ENCODE measurements at places on chromosomes 12 and 14.

GRCh38 chr14:63012171-63012570, 33.1 kb downstream of the KCNH5 start:
- DNase-seq = no peak

DNA sequence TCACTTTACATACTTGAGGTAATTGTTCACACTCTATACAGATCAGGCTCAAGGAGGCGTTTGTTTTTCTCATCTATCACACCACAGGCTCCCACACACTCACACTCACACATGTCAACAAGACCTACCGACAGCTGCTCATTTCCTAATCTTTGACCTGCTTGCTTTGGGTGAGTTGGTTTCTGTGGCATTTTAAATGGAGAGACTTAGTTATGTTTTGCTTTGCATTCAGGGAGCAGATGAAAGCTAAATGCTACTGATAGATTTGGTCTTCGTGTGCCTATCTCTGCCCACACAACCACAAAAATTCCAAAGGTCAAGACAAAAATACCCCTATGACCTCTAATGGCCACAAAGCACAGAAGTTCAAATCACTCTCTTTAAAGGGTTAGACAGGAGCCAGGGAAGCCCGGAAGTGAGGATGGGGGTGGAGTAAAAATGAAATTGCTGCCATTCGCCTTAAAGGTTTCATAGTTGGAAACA, 203.5 kb upstream of the G2E3 start:
- DNase-seq = no peak

GRCh38 chr12:119204671-119205285, 26.0 kb downstream of the HSPB8 start:
- no peak for DNase-seq

DNA sequence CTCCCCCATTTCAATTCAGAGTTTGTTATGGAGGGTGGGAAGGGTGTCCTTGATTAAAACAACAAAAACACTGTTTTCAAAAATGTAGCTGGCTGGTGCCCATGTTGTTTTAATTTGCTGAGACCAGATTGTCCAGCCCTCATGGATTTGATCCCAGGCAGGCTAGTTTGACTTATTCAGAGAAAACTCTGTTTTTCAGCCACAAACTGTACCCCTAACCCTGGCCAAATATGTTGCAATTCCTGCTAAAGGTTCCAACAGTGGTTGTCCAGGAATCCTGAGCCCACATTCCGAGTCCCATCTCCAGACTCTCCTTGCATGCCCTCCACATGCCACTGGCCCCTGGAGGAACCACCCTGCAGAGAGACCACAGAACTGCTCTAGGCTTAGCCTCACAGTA, 36.0 kb downstream of the MAP1LC3B2 start:
- DNase-seq = no peak

DNA sequence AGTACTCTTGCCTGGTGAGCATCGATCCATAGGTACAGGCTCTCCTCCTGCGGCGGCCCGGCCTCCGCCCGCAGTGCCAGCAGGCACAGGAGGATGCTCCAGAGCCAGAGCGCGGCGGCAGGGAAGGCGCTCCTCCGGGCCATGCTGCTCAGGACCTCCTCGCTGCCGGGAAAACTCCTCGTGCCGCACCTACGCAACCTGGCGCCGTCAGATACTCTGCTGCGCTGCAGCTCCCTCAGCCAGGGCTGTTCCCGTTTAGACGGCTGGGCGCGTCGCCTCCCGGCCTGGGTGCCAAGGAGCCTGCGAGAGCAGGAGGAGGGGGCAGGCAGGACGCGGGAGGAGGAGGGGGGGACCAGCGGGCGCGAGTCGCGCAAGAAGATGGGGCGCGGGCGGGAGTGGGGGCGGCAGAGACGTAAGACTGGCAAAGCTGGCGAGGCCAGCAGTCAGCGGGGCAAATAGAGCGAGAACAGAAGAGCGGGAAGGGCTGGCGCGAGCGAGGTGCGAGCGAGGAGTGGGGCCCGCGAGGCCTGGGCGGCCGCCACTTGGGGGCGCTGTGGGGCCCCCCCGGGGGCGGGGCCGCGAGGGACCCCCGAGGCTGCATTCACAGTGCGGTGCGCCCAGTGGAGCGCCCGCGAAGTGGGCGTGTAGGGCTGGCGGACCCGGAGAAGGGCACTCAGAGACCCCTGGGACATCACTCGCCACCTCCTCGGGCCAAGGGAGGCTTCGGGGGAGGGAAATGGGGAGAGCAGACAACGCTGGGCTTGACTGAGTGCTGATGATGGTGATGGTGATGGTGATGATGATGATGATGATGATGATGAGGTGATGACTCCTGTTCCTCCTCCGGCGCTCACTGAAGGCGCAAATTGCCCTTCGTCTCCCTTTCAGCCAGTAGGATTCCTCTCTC, at the start of gene WIF1:
Gene WIF1 (minus strand): TSS at position 257 of the 907 bp plus-strand sequence. CDS start 114 bp downstream, at position 143.
- DNase-seq = no peak

DNA sequence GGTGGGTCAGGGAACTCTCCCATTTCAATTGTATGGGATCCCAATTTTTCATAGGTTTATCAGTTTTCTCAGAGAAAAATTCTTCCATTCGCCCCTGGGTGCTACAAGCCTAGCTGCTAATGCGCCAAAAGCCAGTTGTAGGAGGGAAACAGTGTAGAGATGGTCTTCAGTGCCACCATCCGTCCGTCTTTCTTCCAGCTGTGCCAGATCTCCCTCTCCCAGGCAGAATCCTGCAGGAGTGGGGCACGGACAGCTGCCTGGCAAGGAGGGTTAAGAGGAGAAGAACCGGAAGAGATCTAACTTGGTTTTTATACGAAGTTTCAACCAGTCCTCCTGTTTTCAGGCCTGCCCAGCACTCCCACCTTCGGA, 38.9 kb upstream of the FUT8 start:
- DNase-seq = no peak

DNA sequence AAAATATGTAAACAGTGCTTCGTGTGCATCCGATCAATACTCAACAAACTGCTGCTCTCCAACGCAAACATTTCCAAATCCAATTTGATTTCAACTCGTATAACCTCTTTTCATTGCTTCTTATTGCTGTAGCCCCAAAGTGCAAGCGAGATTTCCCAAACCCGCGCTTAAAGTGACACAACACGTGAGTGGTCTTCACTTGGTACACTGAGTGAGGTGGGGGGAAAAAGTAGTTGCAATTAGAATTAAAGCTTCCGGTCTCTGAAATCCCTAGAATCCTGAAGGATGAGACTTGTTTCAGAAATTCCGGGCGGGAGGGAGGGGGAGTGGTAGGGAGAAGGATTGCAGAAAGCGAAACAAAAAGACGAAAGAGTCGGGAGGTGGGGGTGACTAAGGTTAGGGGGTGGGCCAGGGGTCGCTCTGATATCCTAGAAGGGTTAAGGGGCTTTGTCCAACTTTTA, 387.5 kb downstream of the BCAT1 start:
- DNase-seq = no peak

GRCh38 chr14:69049675-69050074, 70.6 kb upstream of the ACTN1 start:
- DNase-seq = no peak

DNA sequence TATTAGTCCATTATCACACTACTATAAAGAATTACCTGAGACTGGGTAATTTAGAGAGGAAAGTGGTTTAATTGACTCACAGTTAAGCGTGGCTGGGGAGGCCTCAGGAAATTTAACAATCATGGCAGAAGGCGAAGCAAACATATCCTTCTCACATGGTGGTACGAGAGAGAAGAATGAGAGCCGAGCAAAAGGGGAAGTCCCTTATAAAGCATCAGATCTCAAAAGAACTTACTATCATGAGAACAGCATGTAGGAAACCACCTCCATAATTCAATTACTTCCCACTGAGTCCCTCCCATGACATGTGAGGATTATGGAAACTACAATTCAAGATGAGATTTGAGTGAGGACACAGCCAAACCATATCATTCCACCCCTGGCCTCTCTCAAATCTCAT, 422.6 kb downstream of the MDGA2 start:
- no peak for DNase-seq

GRCh38 chr12:62361048-62361447, 100.8 kb downstream of the USP15 start:
- DNase-seq = no peak

DNA sequence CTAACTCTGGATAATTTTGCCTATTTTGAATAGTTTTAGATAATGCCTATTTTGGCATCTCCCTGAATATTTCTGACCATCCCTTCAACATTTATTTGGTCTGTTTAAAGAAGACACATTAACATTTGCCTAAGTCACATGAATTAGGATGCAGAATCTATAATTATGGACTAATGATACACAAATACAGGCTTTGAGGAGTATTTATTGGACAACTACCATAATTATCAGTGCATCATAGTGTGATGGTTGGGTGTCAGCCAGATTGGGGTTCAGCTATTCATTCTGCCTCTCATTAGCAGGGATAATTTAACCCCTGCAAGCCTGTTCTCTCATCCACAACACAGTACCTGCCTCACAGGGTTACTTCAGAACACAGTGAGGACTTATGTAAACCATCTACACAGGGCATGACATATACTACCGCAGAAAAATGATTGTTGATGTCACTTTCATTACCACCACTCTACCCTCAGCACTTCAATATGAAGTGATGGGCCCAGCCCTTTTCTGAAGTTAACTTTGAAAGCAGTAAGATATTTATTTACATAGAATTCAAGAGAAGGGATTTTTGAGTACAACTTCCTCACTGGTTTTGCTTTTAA, 14.4 kb downstream of the PRKCH start:
- DNase-seq = no peak

- DNase-seq = no peak
These were observed 6.4 kb downstream of the SNX6 start for GRCh38 chr14:34623506-34623905.

- no peak for DNase-seq
These were observed 341 bp downstream of the ZNF10 start for GRCh38 chr12:133130808-133131128.

DNA sequence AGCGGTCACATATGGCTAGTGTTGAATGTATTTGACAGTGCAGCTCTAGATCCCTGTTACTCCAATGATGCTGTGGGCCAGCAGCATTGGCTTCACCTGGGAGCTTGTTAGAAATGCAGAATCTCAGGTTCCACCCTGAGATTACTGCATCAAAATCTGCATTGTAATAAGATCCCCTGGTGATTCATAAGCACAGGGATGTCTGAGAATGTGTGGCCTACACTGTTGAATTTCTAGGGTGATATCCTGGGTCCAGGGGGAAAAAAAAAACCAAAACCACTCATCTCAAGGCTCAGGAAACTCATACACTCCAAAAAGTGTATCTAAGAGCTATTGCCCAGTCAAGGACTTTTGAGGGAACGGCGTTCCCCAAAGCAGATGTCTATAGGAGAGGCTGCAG, 196.8 kb downstream of the PPM1H start:
- no peak for DNase-seq

DNA sequence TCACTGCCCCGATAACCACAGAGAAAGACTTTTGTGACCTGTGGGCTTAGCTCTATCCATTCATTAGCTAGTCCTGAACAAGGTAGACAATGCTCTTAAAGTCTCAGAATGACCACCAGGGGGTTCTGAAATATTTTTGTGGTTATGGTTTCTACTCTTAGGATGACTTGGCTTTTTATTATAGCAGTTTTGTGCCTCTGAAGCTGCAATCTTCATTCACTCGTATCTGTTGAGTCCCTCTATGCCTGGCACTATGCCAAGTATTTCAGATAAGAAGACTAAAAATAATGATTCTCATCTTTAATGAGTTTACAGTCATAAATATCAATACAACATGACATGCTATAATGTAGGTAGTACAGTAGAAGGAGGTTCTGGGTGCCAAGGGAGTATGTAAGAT, 130.8 kb upstream of the TRHDE start:
- no peak for DNase-seq

DNA sequence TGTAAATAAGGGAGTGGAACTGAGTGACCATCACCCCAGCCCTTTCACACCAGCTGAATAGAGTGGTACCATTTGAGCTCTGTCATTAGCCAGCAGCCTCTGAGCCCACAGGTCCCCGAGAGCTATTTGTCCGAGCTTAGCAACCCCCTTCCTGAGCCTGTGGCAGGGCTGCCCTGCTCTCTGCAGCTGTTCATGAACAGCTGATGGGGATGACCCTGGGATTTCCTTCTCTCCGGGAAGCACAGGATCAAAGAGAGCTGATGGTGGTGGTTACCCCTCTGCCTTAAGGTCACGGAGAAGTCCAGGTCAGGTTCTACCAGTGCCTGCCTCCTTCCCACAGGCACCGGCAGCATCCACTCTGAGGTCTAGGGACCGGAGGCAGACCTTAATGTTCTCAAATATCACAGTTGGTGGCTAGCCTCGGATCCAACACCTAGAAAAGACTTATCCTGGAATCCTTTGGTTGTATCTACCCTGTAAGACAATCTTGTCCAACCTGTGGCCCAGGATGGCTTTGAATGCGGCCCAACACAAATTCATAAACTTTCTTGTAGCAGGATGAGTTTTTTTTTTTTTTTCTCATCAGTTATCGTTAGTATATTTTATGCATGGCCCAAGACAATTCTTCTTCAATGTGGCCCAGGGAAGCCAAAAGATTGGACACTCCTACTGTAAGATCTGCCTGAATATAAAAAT, 81.1 kb downstream of the ESRRB start:
- no peak for DNase-seq

GRCh38 chr14:37807722-37808121, 212.3 kb downstream of the TTC6 start:
- no peak for DNase-seq

DNA sequence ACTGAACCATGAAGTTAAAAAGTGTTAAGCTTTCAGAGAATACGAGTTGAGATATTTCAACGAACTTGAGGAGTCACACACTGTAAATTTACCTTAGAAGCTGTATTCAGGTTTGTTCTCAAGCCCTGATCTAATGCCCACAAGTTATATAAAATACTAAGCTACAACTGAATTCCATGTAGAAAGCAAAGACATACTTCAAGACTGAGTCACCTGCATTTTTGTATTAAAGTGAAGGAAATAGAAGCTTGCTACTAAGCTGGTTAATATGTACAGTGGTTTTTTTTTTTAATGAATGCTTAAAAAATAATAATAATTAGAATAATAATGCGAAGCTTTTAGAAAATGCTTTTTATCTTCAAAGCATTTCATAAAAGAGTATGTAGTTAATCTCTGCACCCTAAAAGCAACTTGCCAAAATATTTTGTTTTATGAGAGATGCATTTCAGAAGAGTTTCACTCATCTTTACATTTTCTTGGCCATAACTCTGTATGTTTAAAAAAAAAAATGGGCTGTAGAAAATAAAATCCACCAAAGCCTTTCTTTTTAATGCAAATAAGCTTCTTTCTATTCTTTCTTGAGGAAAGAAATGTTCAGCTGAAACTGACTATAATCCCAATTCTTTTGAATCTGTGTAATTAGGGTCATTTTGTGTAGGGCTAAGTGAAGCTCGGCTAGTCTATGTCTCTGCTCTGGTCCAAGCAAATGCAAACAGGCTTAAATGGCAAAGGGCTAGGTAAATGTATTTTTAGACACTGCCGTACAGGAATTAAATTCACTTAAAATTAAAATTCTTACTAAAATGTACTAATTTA, 1047.5 kb upstream of the FLRT2 start:
- no peak for DNase-seq

- DNase-seq = no peak
These were observed 901.6 kb downstream of the BCL11B start for GRCh38 chr14:98370352-98370751.

- DNase-seq = no peak
These were observed 115.8 kb upstream of the CCDC198 start for GRCh38 chr14:57609192-57610075.

- DNase-seq = no peak
These were observed 368.7 kb downstream of the TMEM132D start for GRCh38 chr12:129534966-129535750.

GRCh38 chr12:111766608-111767361, at the start of gene ALDH2:
ALDH2 (plus strand) TSS chr12:111766933; CDS start chr12:111766983, 50 bp downstream.
- DNase-seq = peak; percentile 36

All from stimulated activated CD4-positive, alpha-beta T cell treated with anti-CD3 and anti-CD28 coated beads, Interleukin-1b, Interleukin-23, amount 100 ng/mL, for 4 hours (primary cell).